ENCODE measurements at places on chromosomes 6 and 20.
A peak's percentile ranks its signal among the peaks of the same experiment; 100 is the strongest.

GRCh38 chr6:8245726-8246125, 143.4 kb upstream of the EEF1E1 start:
- DNase-seq: no peak

DNA sequence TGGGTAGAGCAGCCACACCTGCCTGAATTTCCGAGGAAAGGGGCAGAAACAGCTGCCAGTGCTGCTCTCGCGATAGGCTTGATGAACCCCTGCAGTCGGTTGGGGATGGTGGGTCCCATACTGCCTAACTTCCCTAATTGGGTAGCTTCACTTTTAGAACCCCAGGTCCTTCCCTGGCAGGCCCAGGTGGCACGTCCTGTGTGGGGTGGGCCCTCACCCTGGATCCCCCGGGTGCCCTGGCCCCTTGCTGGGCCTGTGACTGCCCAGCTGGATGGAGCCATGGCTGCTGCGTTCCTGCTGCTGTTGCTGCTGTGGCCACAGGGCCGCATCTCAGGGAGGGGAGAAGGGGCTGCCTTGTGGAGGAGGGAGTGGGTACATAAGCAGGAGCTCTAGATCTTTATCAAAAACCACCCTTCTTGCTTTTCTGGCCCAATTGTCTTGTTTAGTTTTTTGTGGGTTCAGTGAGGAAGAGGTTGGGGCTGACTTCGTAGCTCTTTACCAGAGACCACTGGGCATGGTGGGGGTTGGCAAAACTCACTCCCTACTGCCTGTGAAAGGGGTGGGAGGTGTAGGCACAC, 19.2 kb downstream of the TREML4 start:
- DNase-seq: no peak

DNA sequence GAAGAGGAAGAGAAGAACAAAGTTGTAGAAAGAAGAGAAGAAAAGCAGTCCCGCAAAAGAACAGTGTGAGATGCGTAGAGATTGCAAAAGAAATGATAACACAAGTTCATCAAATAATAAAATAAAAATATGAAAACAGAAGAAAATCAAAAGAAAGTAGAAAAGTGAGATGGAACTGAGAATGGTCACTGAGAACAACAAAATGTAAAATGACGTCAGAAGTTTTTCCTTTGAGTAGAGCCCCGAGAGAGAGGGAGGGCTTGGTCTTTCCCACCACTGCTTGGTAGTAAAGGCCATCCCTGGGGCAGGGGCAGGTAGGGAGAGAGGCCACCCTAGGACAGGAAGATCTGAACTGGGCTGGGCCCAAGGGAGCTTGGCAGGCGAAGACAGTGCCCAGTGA, 533.7 kb downstream of the QKI start:
- no peak for DNase-seq

DNA sequence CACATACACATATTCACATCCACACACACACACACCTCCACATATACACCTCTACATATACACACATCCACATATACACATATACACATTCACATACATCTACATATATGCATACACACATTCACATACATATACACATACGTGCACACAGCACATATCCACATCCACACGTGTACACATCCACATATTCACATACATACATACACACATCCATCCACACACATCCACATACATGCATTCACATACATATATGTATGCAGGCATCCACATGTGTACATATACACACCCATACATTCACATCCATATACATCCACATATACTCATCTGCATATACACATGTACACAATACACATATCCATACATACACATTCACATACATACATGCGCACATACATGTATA, 25.6 kb upstream of the NKX2-2 start:
- DNase-seq: no peak

GRCh38 chr6:143368426-143368825, 82.1 kb downstream of the ADAT2 start:
- no peak for DNase-seq

- no peak for DNase-seq
Measured at GRCh38 chr20:59618131-59618530, 13.8 kb downstream of the PHACTR3 start.

- peak; percentile 7 for DNase-seq
Measured at GRCh38 chr6:38131527-38131965, 312.0 kb downstream of the ZFAND3 start.

DNA sequence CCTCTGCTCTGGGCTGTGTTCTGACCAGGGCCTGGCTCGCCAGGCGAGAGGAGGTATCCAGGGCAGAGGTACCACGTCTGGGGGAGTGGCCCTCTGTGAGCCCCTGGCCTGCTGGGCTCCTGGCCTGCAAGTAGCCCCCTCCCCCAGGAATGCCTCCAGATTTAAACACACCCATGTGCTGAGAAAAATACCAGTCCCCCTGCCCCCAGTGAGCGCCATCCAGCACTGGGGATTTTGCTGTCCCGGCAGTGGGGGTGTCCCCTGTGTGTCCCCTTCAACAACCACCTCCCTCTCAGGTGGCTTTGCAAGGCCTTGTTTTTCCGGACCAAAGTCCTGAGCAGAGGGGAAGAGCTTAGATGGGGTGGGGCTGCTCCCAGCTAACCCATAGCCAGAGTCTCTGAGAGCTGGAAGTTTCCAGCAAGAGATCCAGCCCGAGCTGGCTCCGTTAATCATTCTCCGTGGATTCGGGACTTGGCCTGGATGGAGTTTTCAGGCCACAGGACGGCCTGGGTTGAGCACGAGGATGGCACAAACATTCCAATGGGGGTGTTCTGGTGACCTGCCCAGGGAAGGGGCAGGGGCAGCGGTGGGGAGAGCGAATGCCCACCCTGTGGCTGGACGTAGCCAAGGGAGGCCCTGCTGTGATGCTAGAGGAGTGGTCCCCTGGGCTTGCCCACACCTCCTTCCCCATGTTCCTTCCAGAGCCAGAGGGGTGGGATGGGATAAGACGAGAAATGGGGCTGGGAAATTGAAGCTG, 29.0 kb downstream of the PCK1 start:
- DNase-seq: no peak

- DNase-seq: no peak
Measured at GRCh38 chr20:14700639-14700960, 363.2 kb upstream of the FLRT3 start.

- no peak for DNase-seq
Measured at GRCh38 chr6:29887330-29887818, 55.0 kb upstream of the HLA-A start.

- no peak for DNase-seq
Measured at GRCh38 chr6:107977283-107977682, 19.3 kb upstream of the SEC63 start.

- DNase-seq: no peak
Measured at GRCh38 chr6:21227486-21227885, 366.1 kb upstream of the SOX4 start.

DNA sequence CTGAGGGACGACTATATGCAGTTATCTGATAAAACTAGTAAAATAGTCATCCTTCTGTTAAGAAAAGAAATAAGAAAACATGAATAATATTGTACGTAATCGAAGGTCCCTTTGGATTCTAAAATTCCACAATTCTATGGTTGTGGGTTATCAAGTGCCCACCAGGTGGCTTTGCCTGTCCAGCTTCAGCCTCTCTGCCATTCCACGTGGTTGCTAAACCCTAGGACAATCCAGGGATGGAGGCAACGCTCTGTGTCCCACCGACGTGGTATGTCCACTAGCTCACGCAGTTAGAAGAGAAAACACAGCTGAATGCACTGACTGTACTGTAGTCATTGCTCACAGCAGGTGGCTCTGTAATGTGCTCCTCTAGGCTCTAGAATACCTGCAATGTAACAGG, 349.3 kb downstream of the FARS2 start:
- DNase-seq: no peak

- peak; percentile 42 for DNase-seq
Measured at GRCh38 chr20:46117704-46118467, at the start of gene CD40. Gene CD40 (plus strand): TSS chr20:46118314. CDS start chr20:46118344, 30 bp downstream.

GRCh38 chr6:140346428-140346827, 972.0 kb upstream of the CITED2 start:
- DNase-seq: no peak

- DNase-seq: no peak
Measured at GRCh38 chr20:56554869-56555268, 21.8 kb downstream of the FAM209B start.

DNA sequence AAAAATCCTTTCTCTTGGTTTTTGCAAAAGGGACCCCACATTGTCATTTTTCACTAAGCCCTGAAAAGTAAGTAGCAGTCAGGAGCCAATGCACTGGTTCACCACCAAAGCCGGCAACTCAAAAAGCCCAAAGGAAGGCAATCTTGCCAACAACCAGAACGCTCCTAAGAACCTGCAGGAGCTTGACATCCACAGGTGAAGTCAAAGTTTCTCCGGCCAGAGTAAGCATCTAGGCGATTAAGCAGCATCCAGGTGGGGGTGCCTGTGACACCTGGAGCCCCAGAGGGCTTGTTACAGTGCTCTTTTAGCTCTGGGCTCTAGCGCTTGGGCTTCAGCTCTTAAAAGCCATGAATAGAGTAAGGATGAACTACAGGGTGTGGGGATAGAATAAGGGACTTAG, 36.1 kb downstream of the SLC35D3 start:
- DNase-seq: no peak

GRCh38 chr6:127784468-127784867, 116.4 kb downstream of the THEMIS start:
- DNase-seq: no peak

DNA sequence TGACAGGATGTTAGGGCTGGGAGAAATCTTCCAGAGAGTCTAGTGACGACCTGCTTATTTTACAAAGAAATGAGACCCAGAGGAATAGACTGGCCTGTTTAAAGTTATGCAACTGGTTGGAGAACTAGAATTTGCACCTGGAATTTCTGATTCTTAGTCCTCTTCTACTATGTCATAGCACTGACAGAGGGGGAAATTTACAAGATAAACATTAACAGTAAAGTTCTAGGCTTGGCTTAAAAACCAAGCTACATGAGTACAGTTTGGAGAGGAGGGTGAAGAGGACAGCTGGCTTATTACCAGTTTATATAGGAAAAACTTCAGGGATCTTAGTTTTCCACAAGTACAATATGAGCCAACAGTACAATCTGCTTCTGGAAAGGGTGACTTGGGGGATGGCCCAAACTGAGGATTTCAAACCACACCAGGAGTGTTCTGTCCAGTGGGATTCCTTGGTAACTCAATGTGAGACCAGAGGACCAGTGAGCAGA, 269.6 kb downstream of the CD109 start:
- DNase-seq: no peak

- DNase-seq: no peak
Measured at GRCh38 chr20:16615199-16615598, 42.0 kb upstream of the KIF16B start.

DNA sequence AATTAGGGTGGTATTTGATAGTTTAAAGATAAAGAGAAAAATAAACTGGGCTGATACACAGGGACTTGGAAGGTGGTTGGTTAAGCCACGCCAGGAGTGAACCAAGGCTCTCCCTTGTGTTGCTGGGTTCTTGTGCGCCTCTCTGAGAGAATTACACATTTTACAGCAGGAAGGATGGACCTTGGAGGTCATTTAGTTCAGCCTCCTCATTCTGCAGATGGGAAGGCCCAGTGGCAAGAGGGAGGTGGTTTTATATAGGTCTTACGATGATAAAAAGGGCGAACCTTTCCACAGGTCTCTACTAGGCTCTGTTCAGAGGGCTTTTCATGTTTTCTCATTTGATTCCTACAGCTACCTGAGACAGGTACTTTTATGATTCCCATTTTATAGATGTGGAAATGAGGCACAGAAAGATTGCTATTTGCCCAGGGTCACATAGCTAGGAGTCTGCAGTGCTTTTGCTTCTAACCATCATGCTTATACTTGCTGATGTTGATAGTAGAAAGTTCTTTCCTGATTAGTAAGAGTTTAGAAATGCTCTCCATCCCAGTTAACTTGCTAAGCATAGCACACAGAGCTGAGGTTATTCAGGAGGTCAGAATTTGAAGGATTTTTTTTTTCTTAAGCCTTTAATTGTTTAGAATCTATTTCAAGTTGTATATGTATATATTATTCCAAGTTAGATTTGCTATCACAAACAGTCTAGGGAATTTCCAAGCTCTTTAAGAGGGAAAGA, 12.8 kb downstream of the HIVEP1 start:
- DNase-seq: no peak
